ENCODE measurements at places on chromosomes 1 and 21.

GRCh38 chr1:195236991-195237889 lies 1371.0 kb downstream of the KCNT2 start:
- DNase-seq = no peak

GRCh38 chr1:14015917-14016316 lies 315.9 kb downstream of the PRDM2 start:
- no peak for DNase-seq

DNA sequence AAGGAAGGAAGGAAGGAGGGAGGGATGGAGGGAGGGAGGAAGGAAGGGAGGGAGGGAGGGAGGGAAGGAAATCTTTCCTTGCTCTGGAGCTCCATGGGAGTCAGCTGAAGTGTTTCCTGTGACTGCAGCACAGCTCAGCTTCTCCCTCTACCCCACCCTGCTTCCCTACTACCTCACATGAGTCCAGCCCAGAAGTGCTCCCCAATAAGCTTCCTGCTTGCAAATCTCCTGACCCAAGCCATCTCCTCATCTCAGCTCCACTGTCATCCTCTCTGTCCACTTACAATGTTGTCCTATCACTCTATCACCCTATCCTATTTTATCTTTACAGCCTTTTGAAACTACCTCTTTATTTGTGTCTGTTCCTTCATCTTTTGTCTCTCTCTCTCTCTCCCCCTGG lies 52.9 kb upstream of the SSBP3 start:
- DNase-seq = no peak

DNA sequence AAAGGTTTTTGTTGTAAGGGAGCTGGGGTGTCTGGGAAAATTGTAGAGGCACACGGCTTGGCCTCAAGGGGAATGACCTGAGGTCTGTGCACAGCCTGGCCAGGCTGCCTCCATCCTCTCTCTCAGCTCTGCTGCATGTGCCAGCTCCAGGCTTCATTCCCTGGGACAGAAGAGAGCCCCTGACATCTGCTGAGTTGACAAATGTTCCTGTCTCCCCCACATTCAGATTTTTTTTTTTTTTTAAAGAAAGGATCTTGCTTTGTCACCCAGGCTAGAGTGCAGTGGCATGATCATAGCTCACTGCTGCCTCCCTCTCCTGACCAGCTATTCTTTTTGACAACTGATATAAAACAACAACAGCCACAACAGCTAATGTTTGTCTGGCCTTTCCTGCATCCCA lies 84.4 kb downstream of the PCNX2 start:
- DNase-seq = no peak

DNA sequence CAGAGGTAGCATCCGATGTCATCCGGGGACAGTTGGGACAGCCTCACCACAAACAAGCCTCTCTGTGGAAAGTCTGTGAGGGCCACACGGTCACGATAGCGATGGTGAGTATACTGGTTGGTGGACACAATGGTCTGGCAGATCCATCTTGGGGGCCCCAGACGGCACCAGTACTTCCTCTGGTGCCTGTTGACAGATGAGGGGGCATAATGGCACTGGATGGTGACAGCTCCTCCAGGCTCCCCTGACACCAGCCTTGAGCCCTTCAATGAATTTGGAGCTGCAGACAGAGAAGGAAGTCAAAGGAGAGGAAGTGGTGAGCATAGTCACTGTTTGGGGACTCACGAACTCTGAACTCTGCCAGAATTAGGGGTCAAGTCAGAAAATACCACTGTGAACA lies 8.0 kb downstream of the FCAMR start:
- DNase-seq = no peak

- DNase-seq = no peak
These were observed 45.4 kb upstream of the LRRN2 start for GRCh38 chr1:204730826-204731459.

- no peak for DNase-seq
These were observed 52.2 kb downstream of the SIPA1L2 start for GRCh38 chr1:232577772-232578171.

DNA sequence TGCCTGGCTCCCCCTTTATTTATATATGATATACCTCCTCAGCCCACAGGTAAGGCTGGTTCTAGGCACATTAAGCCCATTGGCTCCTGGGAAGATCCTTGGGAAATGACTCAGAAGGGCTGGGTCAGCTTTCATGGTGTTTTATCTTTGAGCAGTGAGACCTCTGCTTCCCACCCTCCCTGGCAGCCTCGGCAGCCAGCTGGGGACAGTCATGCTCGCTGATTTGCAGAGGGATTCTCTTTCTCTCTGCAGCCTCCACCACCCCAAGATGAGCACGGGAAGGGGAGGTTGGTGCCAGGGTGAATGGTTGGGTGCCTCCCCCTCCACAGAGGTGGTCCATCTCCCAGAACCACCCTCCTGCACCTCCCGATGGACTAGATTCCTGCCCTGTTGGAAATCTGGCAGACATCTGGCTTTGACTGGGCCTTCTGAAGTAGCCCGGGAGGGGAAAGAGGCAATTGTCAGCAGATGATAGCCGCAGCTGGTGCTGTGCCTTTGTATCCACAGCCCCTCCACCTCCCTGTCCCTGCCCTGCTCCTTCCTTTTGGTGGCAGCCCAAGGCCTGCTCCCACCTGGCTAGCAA lies 24.6 kb downstream of the IER5 start:
- DNase-seq = no peak
